A673 (cell line): ENCODE measurements at places on chromosomes 4 and X.
A peak's percentile ranks its signal among the peaks of the same experiment; 100 is the strongest.

DNA sequence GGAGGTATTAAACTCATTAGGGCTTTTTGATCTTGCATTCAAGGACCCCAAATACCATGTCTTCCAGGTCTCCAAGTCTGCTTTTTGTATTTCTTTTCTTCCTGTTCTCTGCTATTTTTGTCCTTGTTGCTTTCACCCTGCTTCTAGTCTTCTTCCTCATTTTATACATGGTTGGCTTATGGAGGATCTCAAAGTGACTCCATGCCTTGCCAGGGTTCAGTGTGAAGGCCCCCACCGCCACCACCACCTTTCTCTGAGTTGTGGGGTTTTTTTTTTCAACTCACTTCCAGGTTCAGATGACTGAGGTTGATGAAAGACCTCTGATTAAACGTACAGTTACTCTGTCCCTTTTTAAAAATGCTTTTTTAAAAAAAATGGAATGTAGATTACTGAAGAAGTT, 96.3 kb downstream of the MAML3 start:
- H3K27ac ChIP-seq: no peak overlapping the region
- no peaks in the 10 kb centered on the region for H3K36me3 ChIP-seq
- no peak overlapping the region for H3K4me3 ChIP-seq
- H3K4me1 ChIP-seq: no peaks in the 10 kb centered on the region

- no peaks in the 10 kb centered on the region for H3K36me3 ChIP-seq
- no peak overlapping the region for H3K27ac ChIP-seq
- H3K27me3 ChIP-seq: no peaks in the 10 kb centered on the region
- no peak overlapping the region for H3K4me3 ChIP-seq
- no peaks in the 10 kb centered on the region for H3K4me1 ChIP-seq
Observed at GRCh38 chr4:52840531-52841370, 21.4 kb upstream of the RASL11B start.

GRCh38 chrX:110059410-110059809, 56.5 kb downstream of the TMEM164 start:
- no peaks in the 10 kb centered on the region for H3K4me1 ChIP-seq
- no peak for DNase-seq
- H3K27ac ChIP-seq: no peak overlapping the region

GRCh38 chrX:42495139-42495538, 282.8 kb downstream of the PPP1R2C start:
- no peaks in the 10 kb centered on the region for H3K4me1 ChIP-seq
- no peaks in the 10 kb centered on the region for H3K36me3 ChIP-seq
- no peak for DNase-seq
- H3K27ac ChIP-seq: no peak overlapping the region
- no peaks in the 10 kb centered on the region for H3K27me3 ChIP-seq

- H3K27ac ChIP-seq: no peak overlapping the region
- no peaks in the 10 kb centered on the region for H3K36me3 ChIP-seq
- no peak overlapping the region for H3K4me3 ChIP-seq
- H3K27me3 ChIP-seq: no peaks in the 10 kb centered on the region
- DNase-seq: no peak
Observed at GRCh38 chr4:36676139-36677050, 395.0 kb downstream of the DTHD1 start.

DNA sequence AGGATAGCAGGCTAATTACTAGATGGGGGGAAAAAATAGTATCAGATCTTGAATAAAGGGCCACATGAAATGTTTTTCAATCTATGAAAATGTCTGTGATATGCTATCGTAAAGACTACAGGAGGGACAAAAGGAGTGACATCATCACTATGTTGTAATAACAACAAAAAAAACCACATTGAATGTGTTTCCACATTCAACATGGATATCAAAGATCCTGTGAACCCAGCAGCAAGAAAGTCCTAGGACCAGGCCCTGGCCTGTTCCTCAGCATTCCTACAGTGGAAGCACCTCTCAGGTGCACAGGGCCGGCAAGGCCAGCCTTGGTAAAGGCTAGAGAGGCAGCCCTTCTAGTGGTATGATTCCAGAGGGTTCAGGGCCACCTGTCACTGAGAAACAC, 118.3 kb downstream of the RELL1 start:
- no peak overlapping the region for H3K27ac ChIP-seq
- no peaks in the 10 kb centered on the region for H3K27me3 ChIP-seq
- H3K4me3 ChIP-seq: no peak overlapping the region
- H3K36me3 ChIP-seq: no peaks in the 10 kb centered on the region
- no peaks in the 10 kb centered on the region for H3K4me1 ChIP-seq
- no peak for DNase-seq

GRCh38 chr4:95580226-95580625, 31.5 kb upstream of the UNC5C start:
- no peak overlapping the region for H3K4me3 ChIP-seq
- H3K27ac ChIP-seq: no peak overlapping the region
- no peaks in the 10 kb centered on the region for H3K36me3 ChIP-seq
- no peak for DNase-seq
- H3K4me1 ChIP-seq: no peaks in the 10 kb centered on the region

DNA sequence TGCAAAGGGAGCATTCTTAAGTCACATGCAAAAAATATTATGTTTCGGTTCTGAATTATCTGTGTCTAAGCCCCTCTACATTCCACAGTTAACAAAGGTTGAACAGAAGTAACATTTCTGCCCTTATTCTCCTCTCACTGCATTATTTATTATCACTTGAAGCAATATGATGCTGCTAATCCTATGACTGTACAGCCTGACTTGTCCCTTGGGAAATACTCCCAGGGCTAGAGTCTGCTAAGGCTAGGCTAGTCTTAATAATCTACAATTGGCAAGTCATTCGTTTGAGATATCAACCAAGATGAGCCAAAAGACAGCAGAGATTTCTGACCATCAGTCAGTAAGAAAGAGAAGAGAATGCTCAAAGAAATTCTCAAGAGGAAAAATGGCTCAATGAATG, 226.9 kb upstream of the HCCS start:
- H3K27me3 ChIP-seq: no peaks in the 10 kb centered on the region
- H3K4me1 ChIP-seq: no peaks in the 10 kb centered on the region
- DNase-seq: peak; percentile 45
- H3K36me3 ChIP-seq: no peaks in the 10 kb centered on the region

GRCh38 chr4:53653484-53654053, 62.3 kb upstream of the LNX1 start:
- DNase-seq: no peak
- no peaks in the 10 kb centered on the region for H3K27me3 ChIP-seq
- no peak overlapping the region for H3K27ac ChIP-seq
- H3K4me3 ChIP-seq: no peak overlapping the region
- no peaks in the 10 kb centered on the region for H3K36me3 ChIP-seq
- H3K4me1 ChIP-seq: no peaks in the 10 kb centered on the region

- no peak overlapping the region for H3K4me3 ChIP-seq
- H3K27me3 ChIP-seq: no peaks in the 10 kb centered on the region
- peaks cover 41% of the 10 kb centered on the region for H3K4me1 ChIP-seq
- H3K36me3 ChIP-seq: no peaks in the 10 kb centered on the region
- peak overlapping the region; percentile 4 for H3K27ac ChIP-seq
Observed at GRCh38 chr4:139018971-139019758, 3.6 kb downstream of the NOCT start.

DNA sequence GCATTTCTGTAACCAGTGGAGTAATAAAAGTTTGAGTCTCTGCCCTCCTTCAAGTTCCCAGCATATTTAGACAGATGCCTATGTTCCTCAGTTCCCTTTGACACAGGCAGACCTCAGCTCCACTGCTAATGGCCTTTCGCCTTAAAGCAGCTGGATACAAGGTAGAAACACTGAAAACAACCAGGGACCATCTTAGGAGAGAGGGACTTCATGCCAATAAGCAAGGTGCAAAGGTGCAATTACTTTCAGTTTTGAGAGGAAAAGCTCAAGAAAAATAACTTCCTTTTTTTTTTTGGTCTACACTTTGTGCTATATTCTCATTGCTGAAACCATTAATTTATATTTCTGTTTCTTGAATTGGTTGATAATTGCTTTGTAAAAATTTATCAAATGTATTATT, 781.9 kb upstream of the GALNTL6 start:
- H3K36me3 ChIP-seq: no peaks in the 10 kb centered on the region
- no peaks in the 10 kb centered on the region for H3K27me3 ChIP-seq
- H3K4me3 ChIP-seq: no peak overlapping the region
- H3K27ac ChIP-seq: no peak overlapping the region
- no peak for DNase-seq

DNA sequence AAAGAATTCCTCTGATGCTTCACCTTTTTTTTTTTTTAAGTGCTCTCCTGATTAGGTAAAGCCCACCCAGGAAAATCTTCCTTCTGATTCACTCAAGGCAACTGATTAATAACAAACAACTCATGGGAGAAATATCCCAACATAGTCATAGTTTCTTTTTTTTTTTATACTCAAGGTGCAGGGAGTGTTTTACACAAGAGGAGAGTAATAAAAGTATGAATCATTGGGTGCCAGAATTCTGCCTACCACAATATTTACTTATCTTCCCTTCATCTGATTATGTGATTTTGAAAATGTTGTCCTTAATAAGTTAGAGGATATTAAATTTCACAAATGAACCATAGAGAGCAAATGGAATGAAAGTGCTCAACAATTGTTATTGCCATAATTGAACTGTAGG, 329.9 kb downstream of the TECRL start:
- DNase-seq: no peak
- no peak overlapping the region for H3K4me3 ChIP-seq
- H3K36me3 ChIP-seq: no peaks in the 10 kb centered on the region

- no peaks in the 10 kb centered on the region for H3K36me3 ChIP-seq
- peak; percentile 46 for DNase-seq
- no peak overlapping the region for H3K27ac ChIP-seq
- no peak overlapping the region for H3K4me3 ChIP-seq
- H3K4me1 ChIP-seq: no peaks in the 10 kb centered on the region
- H3K27me3 ChIP-seq: no peaks in the 10 kb centered on the region
Observed at GRCh38 chrX:39705290-39705689, 392.5 kb downstream of the BCOR start.

DNA sequence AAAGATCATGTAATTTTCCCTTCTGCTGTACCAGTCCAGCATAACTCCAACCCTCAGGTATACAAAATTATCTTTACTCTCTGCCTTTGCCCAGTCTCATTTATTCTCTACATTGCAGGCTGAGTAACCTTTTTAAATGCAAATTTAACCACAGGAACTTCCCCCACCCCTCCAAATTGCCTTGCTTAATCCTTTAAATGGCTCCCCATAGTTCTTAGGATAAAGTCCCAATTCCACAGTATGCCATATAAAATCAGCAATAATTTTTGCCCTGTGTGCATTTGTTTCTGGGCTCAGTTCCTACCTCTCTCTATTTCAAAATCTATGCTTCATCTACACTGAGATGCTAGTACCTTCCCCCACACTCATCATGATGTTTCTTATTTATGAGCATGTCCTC, 879.7 kb downstream of the RPA4 start:
- peaks cover 10% of the 10 kb centered on the region for H3K4me1 ChIP-seq
- H3K27me3 ChIP-seq: no peaks in the 10 kb centered on the region
- H3K4me3 ChIP-seq: no peak overlapping the region

- H3K4me3 ChIP-seq: no peak overlapping the region
- peaks cover 96% of the 10 kb centered on the region for H3K4me1 ChIP-seq
- no peak overlapping the region for H3K27ac ChIP-seq
- DNase-seq: no peak
Observed at GRCh38 chr4:143357161-143357845, 20.6 kb downstream of the GAB1 start.

GRCh38 chr4:6689506-6689960, 4.1 kb upstream of the S100P start:
- H3K4me3 ChIP-seq: no peak overlapping the region
- no peaks in the 10 kb centered on the region for H3K36me3 ChIP-seq
- no peak for DNase-seq

GRCh38 chr4:124686279-124686678, 26.3 kb downstream of the ANKRD50 start:
- H3K4me1 ChIP-seq: peaks cover 17% of the 10 kb centered on the region
- H3K27me3 ChIP-seq: no peaks in the 10 kb centered on the region
- no peak overlapping the region for H3K4me3 ChIP-seq
- no peaks in the 10 kb centered on the region for H3K36me3 ChIP-seq

DNA sequence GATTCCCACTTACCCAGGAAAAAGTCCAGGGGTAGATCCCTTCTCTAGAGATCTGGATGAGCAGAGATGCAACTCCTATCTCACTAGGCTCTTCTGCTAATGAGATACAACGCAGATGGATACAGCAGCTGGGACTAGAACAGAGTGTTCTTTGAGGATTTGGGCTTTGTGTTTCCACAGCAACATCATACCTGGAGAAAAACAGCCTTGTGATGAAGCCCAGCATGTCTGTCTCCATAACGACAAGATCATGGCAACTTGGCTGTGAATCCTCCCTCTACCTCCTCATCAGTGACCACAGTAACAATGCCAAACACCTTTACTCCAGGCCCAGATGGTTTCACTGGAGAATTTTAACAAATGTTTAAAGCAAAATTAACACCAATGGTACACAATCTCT, 80.1 kb downstream of the RCHY1 start:
- no peaks in the 10 kb centered on the region for H3K27me3 ChIP-seq
- H3K36me3 ChIP-seq: no peaks in the 10 kb centered on the region
- H3K4me3 ChIP-seq: no peak overlapping the region
- no peaks in the 10 kb centered on the region for H3K4me1 ChIP-seq

GRCh38 chr4:138868562-138868961, 147.0 kb upstream of the NOCT start:
- no peak for DNase-seq
- no peak overlapping the region for H3K27ac ChIP-seq
- H3K4me3 ChIP-seq: no peak overlapping the region
- H3K27me3 ChIP-seq: no peaks in the 10 kb centered on the region
- H3K4me1 ChIP-seq: peaks cover 12% of the 10 kb centered on the region

GRCh38 chr4:74175379-74175778, 17.5 kb downstream of the MTHFD2L start:
- H3K27me3 ChIP-seq: no peaks in the 10 kb centered on the region
- no peak overlapping the region for H3K27ac ChIP-seq
- no peak for DNase-seq
- H3K36me3 ChIP-seq: no peaks in the 10 kb centered on the region
- no peak overlapping the region for H3K4me3 ChIP-seq

DNA sequence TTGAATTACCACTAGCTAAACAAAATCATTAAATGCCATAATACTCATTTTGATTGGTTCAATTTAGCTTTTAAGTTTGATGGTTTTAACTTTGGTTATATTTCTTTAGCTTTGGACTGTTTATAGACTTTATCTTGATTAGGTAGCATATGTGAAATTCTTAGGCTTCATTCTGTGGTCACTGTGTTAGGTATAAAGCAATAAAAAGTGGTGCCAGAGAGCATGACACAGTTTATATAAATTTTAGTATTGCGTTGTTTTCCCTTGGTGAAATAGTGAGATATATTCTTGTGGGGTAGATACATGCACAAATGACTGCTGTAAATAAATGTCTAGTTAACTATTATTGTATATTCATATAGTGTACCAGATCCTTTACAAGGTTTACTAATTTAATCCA, 474.2 kb upstream of the GRID2 start:
- no peak for DNase-seq
- no peaks in the 10 kb centered on the region for H3K27me3 ChIP-seq
- H3K4me3 ChIP-seq: no peak overlapping the region
- no peaks in the 10 kb centered on the region for H3K4me1 ChIP-seq

DNA sequence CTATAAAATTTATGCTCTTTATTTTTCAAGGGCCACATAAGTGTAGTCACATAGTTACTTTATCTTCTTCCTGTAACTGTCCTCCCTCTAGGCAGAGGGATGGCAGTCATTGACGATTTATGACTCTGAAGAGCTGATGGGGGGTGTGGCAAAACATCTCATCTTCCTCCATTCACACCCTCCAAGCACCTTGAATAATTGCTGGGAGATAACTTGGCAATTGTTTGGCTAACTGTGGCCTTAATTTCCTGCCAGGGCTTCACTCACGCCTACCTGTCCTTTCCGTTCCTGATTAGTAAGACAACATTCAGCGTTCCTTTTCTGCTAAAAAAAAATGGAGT, 329.2 kb downstream of the ARHGAP10 start:
- no peak overlapping the region for H3K27ac ChIP-seq
- H3K36me3 ChIP-seq: no peaks in the 10 kb centered on the region
- H3K27me3 ChIP-seq: no peaks in the 10 kb centered on the region
- DNase-seq: no peak
